ENCODE measurements at places on chromosomes 4 and X.
A peak's percentile ranks its signal among the peaks of the same experiment; 100 is the strongest.

- peak; percentile 90 for DNase-seq
Observed at GRCh38 chrX:95427389-95427788, 1257.3 kb upstream of the DIAPH2 start.

GRCh38 chr4:87848622-87849351 lies 16.0 kb downstream of the MEPE start:
- no peak for DNase-seq

DNA sequence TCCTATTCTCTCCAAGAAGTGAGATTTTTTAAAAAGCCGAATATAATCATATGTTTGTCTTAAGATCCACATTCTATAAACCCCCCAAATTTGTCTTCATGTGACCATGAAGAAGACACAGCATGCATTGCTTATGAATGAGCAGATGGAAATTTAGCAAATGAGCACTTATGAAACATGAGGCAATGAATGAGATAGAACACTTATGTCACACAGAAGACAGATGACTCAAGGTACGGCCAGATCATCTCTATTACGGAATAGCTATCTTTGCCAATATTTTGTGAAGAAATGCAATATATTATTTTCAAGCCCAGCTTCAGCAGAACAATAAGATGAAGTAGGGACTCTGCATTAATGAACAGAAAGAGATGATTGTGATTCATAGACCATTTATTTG lies 21.4 kb downstream of the PHEX start:
- DNase-seq: peak; percentile 51

DNA sequence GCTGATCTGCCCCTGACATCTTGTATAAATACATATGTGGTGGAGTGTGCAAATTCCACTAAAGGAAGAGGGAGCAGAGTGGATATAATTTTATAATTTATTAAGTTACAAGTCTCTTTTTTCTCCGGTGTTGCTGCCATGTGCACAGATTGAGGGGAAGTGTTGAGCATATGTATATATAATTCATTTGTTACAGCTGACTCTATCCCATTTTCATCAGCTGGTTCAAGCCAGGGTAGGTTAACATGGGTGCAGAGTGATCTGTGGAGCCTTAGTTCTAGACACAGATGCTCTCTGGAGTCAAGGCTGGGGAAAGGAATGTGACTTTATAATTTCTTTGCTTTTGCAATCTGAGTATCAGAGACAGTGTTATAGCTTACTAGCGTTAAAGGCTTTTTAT lies 103.5 kb downstream of the WWC2 start:
- no peak for DNase-seq

GRCh38 chr4:157929486-157929885 lies 243.3 kb downstream of the GASK1B start:
- no peak for DNase-seq

All from NCI-H446 (cell line).